SW 1271 (cell line): ENCODE measurements at places on chromosomes 4 and X.

DNA sequence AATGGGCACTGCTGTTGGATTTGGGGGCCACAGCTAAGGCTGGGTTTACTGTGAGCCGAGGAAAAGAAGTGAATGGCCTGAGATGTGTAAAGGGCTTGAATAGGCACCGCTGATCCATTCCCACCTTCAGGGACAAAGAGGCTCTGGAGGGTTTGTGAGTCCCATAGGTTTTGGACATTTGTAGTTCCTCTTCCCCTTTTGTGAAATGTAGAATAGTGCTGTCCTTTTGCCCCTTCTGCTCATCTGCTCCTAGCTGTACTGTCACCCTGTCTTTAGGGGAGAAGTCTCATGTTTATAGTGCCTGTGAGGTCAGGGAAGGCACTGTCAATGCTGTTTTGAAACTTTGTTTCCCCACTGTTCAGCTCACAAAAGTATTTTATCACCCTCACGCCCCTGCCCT is 26.4 kb upstream of the CLCN4 start:
- no peak for DNase-seq

GRCh38 chr4:158428242-158428641 is 93.4 kb upstream of the RXFP1 start:
- no peak for DNase-seq

DNA sequence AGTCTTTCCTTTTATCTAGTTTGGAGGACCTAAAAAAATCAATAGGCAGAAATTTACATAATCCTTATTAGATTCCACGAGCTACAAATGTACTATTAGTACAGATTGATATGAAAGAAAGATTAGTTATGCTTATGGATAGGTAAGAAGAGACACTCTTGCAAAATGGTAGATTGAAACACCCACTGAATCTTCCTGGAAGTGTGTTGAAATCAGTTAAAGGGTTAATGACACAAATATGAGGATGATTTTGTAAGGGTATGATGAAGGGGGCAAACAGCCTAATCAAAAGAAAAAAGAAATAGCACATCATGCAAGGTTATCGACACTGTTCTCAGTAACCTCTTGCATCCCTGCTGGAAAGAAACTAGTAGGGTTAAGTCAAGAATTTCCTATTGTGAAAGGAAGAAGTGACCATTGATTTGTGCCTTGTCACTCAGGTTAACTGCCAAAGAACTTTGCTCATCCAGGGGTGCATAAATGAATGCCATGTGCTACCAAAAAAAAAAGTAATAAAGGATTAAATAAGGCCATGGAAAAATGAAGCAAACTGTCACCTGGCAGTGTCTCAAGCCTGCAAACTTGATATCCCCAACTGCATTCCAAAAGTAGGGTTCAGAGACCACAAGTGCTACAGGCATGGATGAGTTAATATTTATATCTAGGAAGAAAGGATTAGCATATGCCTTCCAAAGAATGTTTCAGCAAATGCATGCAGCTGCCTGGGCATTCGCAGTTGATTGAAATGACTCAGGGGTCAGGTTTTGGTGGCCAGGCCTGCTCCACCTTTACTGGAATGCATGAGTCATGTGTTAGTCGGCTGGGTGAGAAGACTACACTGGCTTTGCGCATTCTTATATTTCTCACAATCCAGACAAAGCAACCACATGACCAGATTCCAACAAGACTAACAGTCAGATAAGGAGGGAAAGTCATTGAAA is 78.3 kb upstream of the ATXN3L start:
- peak; percentile 77 for DNase-seq

DNA sequence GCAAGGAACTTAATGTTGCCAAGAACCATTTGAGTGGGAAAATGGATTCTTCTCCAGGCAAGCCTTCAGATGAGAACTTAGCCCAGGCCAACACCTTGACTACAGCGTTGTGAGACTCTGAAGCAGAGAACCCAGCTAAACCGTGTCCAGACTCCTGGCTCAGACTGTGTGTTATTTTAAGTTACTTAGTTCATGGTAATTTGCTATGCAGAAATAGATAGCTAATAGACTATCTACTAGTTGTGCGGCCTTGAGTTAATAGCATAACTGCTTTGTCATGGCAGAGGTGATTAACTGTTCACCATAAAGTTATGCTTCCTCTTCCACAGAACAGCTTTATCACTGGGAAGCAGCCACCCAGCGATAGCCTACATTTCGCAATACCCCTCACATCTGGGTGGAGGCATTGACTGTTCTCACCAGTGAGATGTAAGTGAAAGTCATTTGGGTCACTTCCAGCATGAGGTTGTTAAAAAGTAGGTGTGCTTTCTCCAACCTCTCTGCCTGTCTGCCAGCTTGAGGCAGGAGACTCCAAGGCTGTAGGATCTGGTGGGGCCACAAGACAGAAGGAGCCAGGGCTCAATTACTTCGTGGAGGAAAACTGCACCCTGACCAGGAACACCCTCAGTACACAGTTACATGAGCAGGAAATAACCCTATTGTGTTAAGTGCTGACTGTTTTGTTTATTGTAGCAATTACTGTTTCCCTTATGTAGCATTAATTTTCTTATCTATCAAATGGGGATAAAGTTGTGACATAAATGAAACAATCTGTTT is 94.2 kb downstream of the GPAT3 start:
- DNase-seq = no peak

DNA sequence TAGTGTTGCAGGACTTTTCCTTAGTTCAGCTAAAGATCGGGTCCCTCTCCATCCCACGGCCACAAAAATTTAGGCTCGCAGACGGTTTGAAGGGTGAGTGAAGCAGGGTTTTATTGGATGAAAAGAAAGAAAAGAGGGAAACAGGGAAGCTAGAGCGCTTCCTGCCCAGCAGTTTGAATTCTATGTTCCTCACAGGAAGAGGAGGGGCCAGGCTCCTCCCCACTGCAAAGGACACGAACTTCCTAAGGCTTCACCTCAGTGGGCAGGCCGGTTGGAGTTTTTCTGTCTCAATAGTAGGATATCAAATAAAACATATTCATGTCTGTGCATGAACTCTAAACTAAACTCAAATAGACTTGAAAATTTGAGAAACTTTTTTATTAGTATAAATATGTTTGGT is 27.4 kb downstream of the DAPP1 start:
- no peak for DNase-seq

- DNase-seq = no peak
Observed at GRCh38 chrX:15299941-15300851, 15.2 kb downstream of the ASB11 start.

DNA sequence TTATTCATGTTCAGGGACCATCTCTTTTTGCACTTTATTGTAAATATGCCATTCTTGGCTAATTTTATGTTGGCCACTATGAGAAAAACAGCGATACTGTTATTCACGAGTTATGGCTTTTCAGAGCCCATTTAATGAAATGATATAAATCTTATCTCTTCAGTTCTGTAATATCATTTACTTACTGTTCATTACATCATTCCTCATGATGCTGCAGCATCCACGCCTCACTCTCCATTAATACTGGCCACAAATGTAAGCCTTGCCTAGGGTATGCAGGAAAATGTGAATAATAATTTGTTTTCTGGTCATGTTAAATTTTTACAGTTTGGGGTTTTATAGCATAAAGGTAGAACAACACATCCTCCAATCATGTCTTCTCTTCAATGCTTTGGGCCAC is 639.6 kb downstream of the SMARCA1 start:
- DNase-seq = no peak

- DNase-seq = no peak
Observed at GRCh38 chr4:40228497-40229365, 31.9 kb downstream of the RHOH start.

DNA sequence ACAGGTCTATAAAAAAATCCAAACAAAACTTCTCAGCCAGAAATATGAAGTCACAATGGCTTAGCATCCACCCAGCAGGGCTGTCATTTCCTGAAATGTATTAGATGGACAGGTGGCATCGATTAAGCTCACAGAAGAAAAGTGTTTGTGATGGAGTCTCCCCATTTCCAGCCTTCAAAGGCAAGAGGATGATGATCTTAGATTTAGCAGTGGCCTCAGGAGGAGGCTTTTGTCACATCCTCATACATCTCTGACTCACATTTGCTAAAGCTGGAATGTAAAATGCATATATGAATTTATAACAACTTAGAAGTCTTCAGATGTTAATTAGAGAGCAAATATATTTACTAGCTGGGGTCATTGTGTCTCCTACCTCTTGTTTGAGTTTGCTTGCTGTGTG is 441.9 kb downstream of the SPRY1 start:
- no peak for DNase-seq

DNA sequence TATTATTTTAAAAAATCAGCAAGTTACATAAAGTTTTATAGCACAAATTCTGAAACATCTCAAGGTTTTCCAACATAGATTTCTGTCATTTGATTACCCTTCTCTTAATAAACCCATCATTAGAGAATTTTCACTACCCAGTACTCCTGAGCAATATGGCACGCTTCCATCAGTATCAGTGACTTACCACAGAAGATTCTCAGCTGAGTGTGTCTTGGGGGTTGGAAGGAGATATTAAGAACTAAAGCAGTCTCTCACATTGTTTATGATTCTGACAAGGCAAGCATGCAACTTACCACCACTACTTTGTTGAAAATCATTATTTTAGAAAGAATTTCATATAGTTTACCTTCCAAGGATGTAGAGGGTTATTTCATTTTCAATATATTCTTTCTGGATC is 67.7 kb downstream of the INPP4B start:
- DNase-seq = no peak

- no peak for DNase-seq
Observed at GRCh38 chr4:140630246-140630645, 61.5 kb upstream of the UCP1 start.

- no peak for DNase-seq
Observed at GRCh38 chr4:62474802-62475201, 1274.7 kb downstream of the ADGRL3 start.

- no peak for DNase-seq
Observed at GRCh38 chr4:114597410-114598115, 1.0 kb upstream of the UGT8 start.

GRCh38 chr4:86264241-86264640 is 95.6 kb downstream of the MAPK10 start:
- no peak for DNase-seq

DNA sequence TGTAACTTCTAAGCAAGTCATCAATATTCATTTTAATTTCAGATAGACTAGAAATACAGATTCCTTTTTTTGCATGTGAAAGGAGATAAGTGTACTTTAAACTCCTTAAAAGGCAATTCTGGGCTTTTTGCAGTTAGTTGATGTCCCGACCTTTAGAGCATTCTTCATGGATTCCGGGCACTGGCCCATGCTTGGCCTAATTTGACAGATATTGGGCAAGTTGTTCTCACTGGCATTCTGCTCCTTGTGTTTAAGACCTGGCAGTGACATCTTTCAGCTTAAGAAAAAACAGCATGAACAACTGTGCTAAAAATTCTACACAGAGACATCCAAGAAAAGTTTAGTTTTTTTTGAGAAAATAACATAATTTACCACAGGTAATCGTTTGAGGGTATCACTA is 1037.2 kb downstream of the PCDH18 start:
- no peak for DNase-seq

- DNase-seq = no peak
Observed at GRCh38 chr4:87078987-87079486, 141.4 kb downstream of the KLHL8 start.

DNA sequence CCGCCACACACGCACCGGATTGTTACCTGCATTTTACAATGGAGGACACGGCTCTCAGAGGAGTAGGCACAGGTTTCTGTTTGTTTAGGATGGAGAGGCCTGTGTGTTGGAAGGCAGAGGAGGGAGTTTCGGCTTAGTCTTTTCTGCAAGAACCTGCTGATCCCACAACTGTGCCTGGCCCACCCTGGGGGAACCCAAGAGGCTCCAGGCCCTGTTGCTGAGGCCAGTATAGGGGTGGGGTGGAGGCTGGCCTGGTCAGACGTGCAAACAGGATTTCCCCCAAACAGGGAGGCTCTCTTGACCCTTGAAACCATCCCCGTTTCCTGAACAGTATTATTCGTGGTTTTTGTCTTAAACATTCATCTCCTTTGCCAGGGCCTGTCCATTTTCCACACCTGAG is 772 bp upstream of the SLC49A3 start:
- DNase-seq = no peak

GRCh38 chr4:3532751-3533422 is 665 bp upstream of the LRPAP1 start:
- no peak for DNase-seq

DNA sequence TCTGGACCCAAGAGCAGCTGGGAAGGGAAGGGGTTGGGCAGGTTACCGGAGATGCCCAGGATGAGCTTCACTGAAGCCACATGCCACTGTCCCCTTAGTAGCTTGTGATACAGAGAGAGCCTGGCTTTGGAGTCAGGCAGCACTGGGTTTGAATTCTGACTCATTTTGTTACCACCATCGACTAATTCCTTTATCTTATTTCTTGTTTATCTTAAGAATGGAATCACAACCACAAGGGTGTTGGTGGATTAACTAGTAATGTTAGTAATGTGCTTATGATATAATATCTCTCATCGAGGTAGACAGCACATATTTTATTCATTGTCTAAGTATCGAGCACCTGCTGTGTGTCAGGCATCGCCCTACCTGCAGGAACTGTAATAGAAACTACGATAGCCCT is 17.7 kb upstream of the STX18 start:
- no peak for DNase-seq

DNA sequence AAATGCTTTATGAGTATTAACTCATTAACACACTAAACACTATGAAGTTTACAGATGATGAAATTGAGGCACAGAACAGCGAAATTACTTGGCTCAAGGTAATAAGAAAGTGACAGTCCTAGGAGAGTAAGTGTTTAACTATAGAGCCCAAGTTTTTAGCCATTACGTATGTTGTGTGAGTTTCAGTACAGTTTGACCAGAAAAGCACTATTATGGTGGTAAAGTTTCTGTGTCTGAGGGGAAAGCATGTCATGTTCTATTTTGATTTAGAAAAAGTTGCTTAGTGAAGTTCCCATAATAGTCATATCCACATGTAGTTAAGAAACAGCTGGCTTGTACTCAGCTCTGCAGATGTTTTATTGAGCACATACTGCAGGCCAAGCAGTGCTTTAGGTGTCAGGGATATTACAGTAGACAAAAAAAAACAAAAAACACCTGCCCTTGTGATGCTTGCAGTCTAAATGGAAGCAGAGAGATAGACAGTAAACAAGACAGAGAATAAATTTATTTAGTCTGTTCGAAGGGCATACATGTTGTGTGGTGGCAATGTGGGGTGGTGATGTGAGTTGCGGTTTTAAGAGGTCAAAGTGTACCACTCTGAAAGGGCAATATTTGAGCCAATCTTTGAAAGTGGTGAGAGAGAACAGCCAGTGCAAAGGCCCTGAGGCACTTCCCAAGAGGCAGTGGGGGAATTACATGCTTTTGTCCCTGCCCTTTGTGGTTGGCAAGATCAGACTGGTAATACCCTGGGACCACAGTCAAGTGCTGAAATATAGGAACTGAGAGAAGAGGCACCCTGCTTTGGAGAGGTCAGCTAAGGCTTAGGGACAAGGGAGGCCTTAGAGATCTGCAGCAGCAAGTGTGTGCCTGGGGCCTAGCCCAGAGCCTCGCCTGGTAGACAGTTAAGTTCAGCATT is 6.2 kb downstream of the TMEM131L start:
- no peak for DNase-seq

DNA sequence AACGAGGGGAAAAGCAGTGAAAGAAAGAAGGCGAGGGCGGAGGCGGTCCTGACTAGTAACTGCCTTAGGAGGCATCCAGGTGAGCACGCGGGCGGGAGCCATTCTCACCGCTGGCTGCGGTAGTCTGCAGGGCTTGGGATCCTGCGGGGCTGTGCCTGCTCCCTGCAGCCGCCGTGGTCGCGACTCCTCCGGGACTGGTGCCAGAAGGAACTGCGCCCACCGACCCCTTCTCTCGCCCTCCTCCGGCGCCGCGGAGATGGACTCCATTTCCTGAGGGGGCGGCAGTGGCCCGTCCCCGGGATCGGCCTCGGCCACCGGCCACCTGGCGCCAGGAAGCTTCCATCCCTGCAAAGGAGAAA is 543 bp downstream of the NFXL1 start:
- peak; percentile 19 for DNase-seq

GRCh38 chr4:168615294-168616065 is 118.6 kb downstream of the PALLD start:
- DNase-seq = no peak
